Substantia nigra (tissue), 51 donors: ENCODE measurements at places on chromosomes 5 and 9.

- DNase-seq, result no peak
These were observed 137.8 kb downstream of the SPOCK1 start for GRCh38 chr5:137361280-137361679.

DNA sequence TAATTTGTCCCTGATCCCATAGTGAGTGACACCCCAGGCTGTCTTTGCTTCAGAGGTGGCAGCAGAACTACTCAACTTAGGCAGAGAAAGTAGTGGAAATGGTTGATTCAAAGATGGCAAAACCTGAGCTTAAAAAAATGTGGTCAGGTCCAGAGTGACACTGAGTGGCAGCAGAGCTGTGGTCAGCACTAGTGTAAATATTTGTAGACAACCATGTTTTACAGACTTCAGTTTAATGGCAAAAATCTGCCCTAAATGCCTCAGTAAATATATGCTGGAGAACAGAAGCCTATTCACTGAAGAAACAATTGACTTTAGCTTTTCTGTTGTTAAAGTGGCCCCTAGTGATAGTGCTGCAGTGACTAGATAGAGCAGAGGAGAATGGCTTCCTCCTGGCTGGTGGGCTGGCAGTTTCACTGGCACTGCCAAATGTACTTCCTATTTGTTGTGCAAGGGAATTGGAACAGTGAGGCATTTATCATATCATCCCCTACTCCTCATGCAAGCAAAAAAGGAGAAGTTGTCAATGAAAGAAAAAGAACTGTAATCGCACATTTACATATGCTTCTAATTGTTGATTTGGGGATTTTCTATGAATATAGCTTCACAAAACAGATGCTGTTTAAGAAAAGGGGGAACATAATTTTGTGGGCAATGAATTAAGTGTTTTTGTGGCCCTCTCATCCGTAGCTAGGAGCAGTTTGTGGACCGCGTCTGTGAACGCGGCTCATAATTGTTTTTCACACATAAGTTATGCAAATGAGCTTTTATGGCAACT, 12.0 kb downstream of the PBX3 start:
- DNase-seq, result peak; percentile 65

GRCh38 chr9:133591985-133592384, 17.2 kb downstream of the FAM163B start:
- DNase-seq, result no peak

DNA sequence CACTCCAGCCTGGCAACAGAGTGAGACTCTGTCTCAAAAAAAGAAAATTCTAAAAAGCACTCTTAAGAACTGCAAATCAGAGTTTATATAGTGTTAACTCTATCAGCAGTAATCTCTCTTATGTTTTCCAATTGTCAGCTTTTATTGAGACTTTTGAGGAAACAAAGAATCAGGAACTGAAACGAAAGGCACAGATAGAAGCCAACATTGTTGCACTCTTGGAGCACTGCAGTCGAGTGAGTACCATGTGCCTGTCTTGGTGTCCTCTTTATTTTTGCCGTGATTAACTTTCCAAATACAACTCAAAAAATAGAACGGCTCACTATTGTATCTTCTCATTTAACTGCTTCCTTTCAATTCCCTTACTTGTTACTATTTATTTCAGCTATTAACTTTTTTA, 41.7 kb upstream of the LRRC19 start:
- DNase-seq, result no peak

DNA sequence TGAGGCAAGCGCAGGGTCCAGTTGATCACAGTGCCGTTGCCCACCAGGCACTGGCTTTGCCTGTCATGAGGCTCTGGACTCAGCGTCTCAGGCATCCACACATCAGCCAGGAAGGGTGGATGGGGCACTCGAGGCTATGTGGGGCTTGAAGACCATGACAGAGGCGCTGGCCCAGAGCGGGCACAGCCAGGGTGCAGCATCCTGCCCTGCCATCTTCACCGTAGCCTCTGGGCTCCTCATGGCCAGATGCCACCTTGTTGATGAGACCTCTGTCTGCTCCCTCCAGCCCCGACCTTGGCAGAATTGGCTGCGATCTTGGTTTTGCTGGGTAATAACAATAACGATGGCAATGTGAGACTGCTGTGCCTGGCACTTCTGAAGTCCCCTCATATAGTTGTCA, 404.2 kb upstream of the IRX2 start:
- DNase-seq, result no peak

- no peak for DNase-seq
These were observed 56.5 kb upstream of the JADE2 start for GRCh38 chr5:134468921-134469400.
